ENCODE measurements at places on chromosomes 3 and 15. TPM values are rescaled to one million over a fixed set of nuclear protein-coding genes. Genes with fewer than 3 reads are reported as not detected.

GRCh38 chr15:75313116-75313845 lies 22.6 kb upstream of the COMMD4 start:
- DNase-seq = no peak

Gene SIDT1
- 32.1 TPM for total RNA-seq

DNA sequence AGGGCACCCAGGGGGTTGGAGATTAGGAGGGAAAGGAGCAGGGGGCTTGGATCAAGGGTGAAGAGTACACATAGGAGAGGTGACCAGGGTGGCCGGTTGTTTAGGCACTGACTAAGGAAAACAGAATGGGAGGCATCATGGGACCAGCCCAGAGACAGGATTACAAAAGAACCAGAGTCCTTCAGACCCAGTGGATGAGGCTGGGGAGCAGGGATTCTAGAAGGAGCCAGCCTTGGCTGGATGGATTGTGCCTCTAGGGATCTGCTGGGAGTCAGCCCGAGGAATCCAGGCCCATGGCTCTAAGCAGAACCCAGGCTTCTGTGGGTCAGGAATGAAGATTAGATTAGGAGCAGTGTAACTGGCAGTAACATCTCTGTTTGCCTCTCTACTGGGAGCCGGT lies 98.6 kb downstream of the ARNT2 start:
- no peak for DNase-seq

DNA sequence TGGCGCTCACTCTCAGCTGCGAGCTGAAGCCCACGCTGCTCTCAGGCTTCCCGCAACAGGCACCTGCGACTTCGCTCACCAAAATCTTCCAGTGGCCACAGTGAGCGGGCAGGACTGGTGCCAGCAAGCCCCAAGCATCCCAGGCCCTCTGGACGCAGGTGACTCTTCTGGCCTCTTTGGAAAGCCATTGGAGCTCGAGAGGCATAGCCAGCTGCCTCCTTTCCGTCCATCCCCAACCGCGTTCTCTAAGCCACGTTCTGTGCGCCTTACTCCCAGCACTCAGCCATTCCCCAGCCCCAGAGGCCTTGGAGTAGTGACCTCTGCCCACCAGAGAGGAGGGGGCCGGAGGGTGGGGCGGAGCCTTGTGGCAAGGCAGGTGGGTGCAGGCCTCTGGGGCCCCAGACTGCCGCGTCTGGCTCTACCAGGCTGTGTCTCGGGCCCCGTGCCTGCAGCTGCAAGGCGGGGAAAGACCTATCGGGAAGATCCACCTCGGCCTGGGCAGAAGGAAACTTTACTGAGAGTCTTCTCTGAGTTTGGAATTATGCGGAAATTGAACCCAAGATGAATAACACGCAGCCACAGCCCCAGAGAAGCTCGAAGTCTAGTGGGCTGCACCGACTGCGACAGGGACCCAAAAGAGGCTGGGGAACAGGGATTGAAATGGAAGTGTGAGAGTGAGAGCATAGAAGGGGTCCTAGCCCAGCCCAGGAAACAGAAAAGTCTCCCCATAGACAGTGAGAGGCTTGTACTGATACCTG lies 3.6 kb upstream of the SOX14 start:
- DNase-seq = no peak

DNA sequence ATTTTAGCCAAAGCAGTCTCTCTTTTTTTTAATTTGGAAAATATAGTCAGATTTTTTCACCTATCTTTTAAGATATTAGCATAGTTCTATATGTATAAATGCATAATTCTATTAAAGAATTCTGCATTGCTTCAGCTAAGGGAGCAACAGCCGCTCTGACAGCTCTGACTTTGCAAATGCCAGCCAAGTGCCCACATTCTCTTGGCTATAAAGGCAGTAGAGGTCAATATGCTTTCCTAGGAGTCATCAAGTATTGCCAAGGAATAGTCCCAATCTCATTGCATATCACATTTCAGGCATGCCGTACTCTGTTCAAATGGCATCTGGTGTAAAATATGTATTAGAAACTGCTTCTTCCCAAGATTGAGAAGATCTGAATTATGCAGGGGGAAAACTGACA lies 161.4 kb downstream of the RPLP1 start:
- no peak for DNase-seq

GRCh38 chr3:59235634-59236012 lies 185.8 kb upstream of the CFAP20DC start:
- DNase-seq = no peak

- no peak for DNase-seq
Measured at GRCh38 chr3:147355084-147355752, 51.1 kb downstream of the ZIC4 start.

Gene PLCB2
- 167 TPM for total RNA-seq

Gene NIT2
- total RNA-seq = 17.7 TPM

DNA sequence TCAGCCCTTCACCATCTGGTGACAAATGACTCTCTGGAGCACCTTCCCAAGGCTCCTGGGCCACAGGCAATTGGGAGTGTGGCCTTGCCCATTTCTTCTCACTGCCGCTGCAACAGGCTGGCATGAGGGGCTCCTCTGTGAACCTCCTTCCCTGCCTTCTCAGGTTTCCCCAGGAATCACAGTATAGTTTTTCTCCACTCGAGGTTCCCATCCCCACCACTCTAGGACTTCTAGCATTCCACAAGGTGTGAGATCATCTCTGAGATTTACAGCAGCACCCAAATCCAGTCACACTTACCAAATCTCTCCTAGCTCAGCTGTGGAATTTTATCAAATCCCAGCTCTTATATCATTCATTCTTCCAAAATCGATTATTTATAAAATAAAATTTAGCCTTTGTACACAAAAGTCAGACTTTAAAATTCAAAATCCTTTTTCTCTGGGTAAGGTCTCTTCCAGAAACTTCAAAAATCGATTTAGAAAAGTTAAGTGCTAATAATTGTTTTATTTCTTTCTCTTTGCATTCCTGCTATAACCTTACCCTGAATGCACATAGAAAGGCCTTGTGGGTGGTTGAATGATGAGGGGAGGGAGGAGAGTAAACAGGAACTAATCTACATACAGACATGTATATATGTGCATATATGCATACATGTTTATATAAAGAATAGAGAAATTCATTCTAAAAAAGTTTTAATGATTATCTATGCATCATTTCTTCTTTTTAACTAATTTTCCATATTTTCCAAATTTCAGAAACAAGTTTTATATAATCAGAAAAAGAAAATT lies 18.9 kb upstream of the ATP13A4 start:
- DNase-seq = no peak

Gene CMTM6
- 34.7 TPM for total RNA-seq

Gene SNAP23
- 30.9 TPM for total RNA-seq

Gene PRR20G
- total RNA-seq = not detected

Gene SMAD6
- total RNA-seq = 0.56 TPM

GRCh38 chr15:87454860-87455259 lies 801.7 kb downstream of the NTRK3 start:
- no peak for DNase-seq

DNA sequence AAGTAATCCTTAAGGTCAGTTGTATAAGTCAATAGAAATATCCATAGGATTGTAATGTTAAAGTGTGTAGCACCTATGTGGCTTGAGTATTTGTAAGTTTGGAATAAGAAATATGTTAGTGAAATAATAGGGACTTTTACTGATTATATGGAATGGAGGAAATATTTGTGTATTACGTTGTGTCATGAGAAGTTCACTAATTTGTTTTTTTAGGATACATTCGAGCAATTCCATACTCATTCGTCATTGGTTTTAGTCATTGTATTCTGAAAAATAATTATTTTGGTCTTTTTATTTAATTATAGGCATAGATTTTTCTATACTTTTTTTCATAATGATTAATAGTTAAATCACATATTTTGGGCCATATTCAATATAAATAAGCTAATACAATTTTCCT lies 21.0 kb downstream of the MBNL1 start:
- no peak for DNase-seq

DNA sequence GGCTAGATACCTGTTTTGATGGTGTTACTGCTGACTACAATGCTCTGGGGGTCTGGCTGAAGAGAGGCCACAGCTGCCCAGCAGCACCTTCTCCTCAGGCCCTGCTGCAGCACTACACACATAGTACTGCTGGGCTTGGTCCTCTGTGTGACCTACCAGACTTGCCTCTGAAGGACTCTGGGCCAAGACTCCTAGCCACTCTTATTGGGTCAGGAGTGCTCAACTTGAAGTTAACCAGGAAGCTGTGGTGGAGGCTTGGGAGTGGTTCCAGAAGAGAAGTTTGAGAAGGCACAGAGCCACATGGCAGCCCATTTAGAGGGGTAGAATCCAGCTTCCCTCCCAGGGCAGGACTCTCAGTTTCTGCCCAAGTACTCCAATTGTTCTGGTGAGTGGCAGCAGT lies 16.6 kb downstream of the ELP6 start:
- no peak for DNase-seq

GRCh38 chr3:119642746-119643473 lies 17.5 kb downstream of the POPDC2 start:
- DNase-seq = no peak

DNA sequence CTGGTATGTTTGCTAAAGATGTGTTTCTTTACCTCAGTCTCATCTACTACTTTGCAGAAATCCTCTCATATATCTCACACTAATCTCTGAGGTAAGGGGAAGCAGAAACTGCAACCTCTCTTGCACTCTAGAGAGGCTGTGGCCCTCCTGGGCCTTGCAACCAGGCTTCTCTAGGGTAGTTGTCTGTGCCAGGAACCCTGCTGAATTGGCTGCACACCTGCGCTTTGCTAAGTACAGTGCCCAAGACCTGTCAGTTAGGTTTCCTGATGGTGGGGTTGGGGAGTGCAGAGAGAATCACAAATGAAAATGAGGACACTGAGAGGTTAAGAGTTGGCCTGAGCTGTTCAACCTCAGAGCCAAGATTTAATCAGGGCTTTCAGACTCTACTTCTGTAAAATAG lies 117.2 kb upstream of the PLXNA1 start:
- DNase-seq = no peak

DNA sequence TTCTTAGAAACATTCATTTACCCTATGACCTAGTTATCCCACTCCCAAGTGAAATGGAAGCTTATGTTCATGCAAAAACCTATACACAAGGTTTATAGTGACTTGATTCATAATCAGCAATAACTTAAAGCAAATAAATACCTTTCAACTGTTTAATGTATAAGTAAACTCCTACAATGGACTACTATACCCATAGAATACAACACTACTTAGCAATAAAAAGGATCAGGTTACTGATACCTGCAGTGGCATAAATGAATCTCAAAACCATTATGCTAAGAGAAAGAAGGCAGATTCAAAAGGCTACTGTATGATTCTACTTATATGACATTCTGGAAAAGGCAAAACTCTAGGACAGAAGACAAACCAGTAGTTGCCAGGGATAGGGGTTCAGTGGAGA lies 8.3 kb upstream of the POLR2M start:
- DNase-seq = no peak

DNA sequence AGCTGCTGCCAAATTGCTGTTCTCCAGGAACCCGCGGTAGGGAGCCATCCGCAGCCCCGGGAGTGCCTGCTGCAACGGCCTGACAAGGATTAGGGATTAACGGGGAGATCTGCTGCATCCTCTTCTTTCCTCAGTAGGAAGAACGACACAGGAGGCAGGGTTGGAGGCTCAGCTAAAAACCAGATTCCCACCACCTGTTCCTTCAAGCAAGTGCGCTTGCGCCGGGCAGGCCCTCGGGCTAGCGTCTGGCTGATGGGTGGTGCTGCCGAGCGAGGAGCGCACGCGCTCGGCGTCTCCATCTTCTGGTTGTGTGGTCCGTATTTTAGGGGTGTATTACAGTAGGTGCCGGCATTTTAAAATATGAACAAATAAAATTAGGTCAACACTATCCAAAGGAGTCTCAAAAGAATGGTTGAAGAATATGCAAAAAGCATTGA lies 25.4 kb upstream of the SLC25A26 start:
- no peak for DNase-seq

Gene CORO2B
- total RNA-seq = 0.08 TPM

Gene CX3CR1
- total RNA-seq = 0.49 TPM

Gene CLDN16
- not detected for total RNA-seq

- no peak for DNase-seq
Measured at GRCh38 chr3:184884359-184885017, 72.5 kb downstream of the VPS8 start.

GRCh38 chr3:147509448-147509847 lies 100.3 kb downstream of the ZIC1 start:
- no peak for DNase-seq

GRCh38 chr3:187041362-187042307 lies 97.7 kb downstream of the RPL39L start:
- peak; percentile 38 for DNase-seq

Gene GOLGA6L10
- total RNA-seq = 1.6 TPM

DNA sequence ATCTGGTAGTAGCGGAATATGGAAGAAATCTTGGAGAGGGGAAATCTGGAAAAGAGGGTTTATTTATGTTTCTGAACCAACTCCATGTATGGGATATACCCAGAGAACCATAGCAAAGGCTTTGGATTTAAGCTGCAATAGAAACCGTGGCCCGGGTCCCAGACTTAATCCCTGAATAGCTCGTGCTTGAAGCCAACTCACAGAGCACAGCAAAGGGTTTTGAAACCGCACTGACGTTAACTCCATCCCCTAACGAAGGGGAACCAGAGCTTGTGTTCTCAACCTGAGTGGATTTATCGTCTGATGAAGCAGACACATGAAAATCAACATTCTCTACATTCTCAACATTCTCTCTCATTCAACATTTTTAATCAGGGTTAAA lies 154.6 kb downstream of the APBA2 start:
- DNase-seq = no peak

- DNase-seq = no peak
Measured at GRCh38 chr3:112117841-112118571, 15.0 kb downstream of the GCSAM start.

GRCh38 chr3:141682007-141682406 lies 56.1 kb upstream of the RNF7 start:
- no peak for DNase-seq

Gene CFAP91
- total RNA-seq = not detected

DNA sequence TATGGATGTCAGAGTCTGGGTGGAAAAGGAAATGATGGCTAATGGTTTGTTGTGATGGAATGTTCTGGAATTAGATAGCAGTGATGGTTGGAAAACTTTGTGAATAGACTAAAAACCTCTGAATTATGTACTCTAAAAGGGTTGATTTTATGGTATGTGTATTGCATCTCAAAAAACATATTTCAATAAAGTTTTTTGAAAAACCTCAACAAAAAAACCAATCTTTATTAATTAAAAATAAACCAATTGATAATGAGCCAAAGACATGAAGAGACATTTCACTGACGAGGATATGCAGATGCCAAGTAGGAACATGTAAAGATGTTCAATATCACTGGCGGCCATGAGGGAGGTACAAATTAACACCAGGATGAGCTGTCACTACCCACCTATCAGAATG lies 70.0 kb upstream of the STIMATE start:
- DNase-seq = no peak

DNA sequence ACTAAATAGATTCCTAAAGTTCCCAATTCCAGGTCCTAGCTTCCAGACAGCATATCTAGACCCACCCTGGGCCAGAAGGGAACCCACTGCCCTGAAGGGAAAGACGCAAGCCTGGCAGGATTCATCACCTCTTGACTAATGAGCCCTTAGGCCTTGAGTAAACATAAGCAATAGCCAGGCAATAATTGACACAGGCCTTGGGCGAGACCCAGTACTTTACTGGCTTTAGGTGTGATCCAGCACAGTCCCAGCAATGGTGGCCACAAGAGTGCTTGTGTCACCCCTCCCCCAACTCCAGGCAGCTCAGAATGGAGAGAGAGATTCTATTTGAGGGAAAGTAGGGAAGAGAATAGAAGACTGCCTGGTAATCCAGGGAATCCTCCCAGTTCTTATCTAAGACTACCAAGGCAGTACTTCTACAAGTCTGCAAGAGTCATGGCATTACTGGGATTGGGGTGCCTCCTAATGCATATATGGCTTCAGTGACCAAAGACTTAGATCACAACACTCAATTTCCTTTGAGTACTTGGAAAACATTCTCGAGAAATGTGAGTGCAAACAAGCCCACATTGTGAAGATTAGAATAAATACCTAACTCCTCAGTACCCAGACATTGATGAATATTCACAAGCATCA lies 30.4 kb upstream of the WWTR1 start:
- DNase-seq = no peak
